Stimulated activated effector memory CD8-positive, alpha-beta T cell treated with anti-CD3 and anti-CD28 coated beads, Interleukin-12 subunit alpha, Interleukin-12 subunit beta, amount 100 ng/mL, for 72 hours (primary cell): ENCODE measurements at places on chromosomes 3 and 15.

GRCh38 chr3:41418961-41419691 lies 219.8 kb downstream of the CTNNB1 start:
- DNase-seq, result no peak

- no peak for DNase-seq
Observed at GRCh38 chr15:69734699-69735098, 282.1 kb downstream of the RPLP1 start.

DNA sequence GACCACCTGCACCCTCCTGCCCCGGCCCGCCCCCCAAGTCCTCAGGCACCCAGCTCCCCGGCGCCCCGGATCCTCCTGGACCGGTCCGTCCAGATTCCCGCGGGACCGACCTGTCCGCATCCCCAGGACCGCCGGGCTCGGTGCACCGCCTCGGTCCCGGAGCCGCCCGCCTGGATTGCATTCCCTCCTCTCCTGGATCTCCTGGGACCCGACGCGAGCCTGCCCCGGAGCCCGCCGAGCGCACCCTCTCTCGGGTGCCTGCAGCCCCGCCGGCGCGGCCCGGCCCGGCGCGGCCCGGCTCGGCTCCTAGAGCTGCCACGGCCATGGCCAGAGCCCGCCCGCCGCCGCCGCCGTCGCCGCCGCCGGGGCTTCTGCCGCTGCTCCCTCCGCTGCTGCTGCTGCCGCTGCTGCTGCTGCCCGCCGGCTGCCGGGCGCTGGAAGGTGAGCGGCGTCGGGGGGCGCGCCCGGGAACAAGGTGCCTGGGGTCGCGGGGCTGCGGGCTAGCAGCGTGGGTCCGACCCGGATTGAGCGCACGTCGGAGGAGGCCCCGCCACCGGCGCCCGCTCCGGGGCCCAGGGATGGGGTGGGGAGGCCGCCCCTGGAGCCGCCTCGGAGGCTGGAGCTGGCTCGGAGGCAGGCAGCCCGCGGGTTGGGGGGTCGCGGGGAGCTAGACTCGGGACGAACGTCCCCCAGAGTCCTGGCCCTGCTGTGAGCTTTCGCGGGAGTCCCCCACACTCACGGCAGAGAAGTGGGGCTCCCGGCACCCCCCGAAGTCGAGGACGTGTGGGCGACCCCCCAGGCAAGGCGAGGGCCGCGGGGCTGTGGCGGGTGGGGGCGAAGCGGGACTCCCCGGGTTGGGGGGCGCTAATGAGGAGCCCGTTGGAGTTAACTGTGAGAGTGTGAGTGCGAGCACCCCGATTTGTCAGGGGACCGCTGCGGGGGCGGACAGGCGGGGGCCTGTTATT lies 610 bp downstream of the EPHB3 start:
- no peak for DNase-seq

GRCh38 chr3:85979034-85979433 lies 1011.9 kb downstream of the VGLL3 start:
- DNase-seq, result no peak

DNA sequence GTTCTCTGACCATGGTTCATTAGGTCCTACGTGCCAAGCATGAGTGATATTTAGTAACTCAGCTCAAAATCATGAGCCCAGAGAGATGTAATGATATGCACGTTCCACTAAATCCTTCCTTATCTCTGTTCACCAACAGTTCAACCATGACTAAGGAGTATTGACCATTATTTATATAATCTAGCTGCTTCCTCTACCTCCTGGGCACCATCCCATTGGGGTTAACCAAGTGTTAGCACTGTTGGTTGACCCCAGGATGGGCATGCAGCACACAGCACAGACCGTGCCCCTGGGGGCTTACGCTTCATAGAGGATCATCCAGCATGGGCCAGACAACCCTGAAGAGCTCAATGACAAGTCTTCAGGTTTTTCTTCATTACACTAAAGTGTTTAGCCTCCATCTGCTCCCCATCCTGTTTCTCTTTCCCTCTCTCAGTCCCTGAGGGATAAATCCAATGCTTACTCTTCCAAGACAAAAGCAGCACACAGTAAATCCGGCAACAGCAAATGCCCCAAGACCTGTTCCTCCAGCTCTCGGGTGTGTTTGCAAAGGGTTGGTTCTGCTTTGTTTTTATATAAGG lies 10.4 kb downstream of the FAM174B start:
- no peak for DNase-seq

GRCh38 chr15:41970456-41970855 lies 1.9 kb downstream of the EHD4 start:
- DNase-seq, result no peak

GRCh38 chr3:182258538-182259177 lies 534.6 kb upstream of the ATP11B start:
- no peak for DNase-seq

DNA sequence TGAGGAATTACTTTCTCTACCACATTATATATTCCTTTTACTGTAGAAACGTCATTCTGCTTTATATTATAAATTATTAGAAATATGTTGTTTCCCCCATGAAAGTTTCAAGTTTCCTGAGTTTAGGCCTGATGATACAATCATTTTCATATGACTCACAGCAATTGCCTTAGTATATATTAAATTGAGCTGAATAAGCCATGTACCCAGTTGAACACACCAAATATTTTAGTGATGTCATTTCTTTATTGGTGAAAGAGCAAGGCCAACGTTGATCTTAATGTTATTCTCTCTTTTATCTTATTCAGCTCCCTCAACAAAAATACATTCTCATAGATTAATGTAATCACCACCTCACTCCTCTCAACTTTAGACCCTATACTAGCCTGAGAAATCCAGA lies 30.8 kb downstream of the B3GNT5 start:
- no peak for DNase-seq

DNA sequence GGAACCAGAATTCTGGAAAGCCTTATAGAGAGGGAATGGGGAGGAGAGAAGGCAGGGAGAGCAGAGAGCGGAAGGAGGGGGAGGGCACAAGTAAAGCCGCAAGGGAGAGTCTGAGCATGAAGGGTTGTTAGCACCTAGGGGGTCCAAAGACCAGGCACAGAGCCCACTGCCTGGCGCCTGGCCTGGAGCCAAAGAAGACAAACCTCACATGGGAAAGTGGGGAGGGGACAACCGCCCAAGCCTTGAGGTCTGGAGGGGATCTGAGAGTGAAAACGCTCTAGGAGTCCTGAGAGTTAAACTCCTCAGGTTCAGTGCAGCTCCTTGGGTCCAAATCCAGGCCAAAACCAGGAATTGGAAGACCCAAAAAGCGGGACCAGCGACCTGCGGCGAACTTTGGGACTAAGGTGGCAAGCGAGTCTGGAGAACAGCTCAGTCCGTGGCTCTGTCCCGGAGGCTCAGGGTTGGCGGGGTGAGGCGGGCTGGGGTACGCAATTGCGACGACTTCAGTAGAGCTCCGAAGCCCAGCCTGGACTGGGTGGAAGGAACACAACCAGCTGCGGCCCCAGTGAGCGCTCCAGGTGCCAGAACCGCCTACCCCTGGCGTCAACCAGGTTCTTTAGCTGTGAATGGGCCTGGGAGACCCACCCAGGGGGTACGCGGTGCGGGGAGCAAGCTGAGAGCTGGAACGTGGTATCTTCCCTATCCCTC lies 807 bp upstream of the INAFM2 start:
- DNase-seq, result no peak

DNA sequence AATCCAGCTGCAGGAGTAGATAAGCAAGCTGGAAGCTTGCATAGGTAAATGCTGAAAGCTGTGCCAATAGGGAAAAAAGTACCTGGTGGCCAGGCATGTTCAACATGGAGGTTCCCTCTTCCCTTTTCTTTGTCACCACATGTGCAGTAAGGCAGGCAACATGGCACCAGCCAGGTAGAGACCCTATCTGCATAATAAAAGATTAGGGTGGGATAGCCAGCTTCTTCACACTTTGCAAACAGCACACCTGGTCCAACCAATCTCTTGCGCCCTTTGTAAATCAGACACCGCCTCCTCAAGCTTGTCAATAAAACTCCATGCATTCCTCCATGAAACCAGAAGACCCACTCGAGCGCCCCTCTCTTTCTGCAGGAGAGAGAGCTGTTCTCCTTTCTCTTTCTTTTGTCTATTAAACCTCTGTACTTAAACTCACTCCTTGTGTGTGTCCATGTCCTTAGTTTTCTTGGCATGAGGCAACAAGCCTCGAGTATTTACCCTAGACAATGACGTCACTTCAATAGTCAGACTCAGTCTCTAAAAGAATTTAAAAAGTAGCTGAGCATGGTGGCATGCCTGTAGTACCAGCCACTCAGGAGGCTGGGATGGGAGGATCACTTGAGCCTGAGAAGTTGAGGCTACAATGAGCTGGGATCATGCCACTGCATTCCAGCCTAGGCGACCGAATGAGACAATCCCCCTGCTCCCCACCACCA lies 256.3 kb downstream of the SCAPER start:
- no peak for DNase-seq

DNA sequence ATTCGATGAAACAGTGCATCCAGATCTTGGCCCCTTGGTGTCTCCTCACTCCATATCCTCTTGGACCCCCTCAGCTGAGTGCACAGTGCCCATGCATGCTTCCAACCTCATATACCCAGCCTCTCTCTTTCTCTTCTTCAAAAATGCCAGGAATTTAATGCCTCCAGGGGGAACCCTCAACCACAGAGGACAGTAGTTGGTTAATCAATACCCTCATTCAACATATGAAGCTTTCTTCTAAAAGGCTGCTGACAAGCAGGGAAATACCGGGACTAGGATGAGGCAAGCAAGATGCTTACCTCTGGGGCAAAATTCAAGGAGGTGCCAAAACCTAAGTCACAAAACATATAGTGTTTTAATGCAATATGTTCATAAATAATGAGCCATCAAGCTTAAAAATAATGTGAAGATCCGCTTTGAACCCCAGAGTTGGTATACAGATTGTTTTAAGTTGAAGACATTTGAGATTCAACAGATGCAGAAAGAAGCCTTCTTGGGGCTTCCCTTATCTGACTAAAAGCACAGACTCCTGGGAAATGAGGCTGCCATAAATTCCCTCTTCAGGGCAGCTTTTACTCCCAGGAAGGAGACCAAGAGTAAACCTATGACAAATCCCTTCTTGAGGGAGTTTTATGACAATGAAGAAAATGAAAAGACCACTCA lies 48.2 kb upstream of the FHIT start:
- no peak for DNase-seq
